ENCODE measurements at places on chromosomes 2 and 18.

DNA sequence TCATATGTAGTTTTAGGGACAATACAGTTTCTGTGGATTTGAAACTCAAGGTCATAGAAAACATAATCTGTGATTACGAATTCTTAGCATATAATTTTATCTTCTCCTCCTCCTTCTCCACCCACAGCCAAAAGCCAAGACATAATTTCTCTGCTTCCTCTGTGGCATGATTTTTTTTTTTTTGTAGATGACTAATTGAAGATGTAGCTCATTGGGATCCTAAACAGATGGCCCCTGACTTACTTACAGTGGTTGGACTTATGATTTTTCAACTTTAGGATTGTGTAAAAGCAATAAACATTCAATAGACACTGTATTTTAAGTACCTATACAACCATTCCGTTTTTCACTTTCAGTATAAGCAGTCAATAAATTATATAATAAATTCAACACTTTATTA, 42.3 kb downstream of the FSIP2 start:
- no peak for DNase-seq

GRCh38 chr18:63890950-63891304, 3.4 kb downstream of the SERPINB2 start:
- DNase-seq: no peak

DNA sequence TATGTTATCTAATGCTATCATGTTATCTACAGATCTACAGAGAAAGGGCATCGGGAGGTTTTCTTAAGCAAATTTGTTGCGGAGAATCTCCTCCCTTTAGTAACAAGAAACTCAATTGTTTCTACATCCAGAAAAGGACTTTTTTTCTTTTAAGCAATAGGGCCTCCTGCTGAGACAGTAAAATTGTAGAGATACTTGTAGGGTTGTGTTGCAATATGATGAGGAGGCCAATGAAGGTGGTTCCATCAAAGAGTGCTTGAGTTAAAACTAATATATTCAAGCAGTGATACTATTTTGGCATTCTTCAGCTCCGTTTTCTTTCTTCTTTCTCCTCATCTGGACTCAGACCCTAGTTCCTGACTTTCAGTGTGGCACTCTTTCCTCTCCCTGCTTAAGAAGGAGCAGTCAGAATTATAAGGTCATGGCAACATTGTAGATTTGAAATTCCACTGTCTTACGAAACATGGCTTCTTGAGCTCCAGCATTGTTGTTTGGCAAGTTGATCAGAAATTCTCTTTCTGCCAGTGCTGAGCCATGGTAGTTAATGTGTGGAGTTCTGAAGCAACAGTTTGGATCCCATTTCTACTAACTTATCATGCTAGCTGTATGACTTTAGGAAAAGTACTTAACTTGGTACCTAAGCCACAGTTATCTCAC, 202.0 kb upstream of the SLC14A2 start:
- no peak for DNase-seq

- DNase-seq: no peak
These were observed 104.4 kb downstream of the PTH2R start for GRCh38 chr2:208511016-208511415.

- DNase-seq: no peak
These were observed 41.9 kb upstream of the TANC1 start for GRCh38 chr2:158926478-158926948.

GRCh38 chr18:34639687-34640086, 70.4 kb upstream of the DTNA start:
- DNase-seq: no peak
